ENCODE measurements at places on chromosomes 5 and 9.

- no peak for DNase-seq
Measured at GRCh38 chr5:61666064-61666621, 334.1 kb downstream of the ZSWIM6 start.

DNA sequence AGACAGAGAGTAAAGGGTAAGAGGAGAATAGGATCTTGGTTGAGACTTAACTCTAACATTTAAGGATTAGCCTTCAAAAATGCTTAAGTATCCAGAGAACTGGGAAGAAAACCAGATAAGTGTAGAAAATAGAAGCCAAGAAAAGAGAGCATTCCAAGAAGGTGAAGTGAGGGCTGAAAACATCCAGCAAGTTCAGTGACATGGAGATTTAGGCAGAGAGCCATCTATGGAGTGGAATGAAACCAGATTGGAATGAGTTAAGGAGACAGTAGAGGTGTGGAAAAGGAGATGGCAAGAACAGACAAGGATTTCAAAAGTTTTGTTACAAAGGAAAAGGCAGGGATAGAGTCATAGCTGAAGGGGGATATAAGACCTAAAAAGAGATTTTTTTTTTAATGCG, 188.1 kb downstream of the TRPM3 start:
- no peak for DNase-seq

GRCh38 chr5:74386571-74387334, 253.8 kb downstream of the ENC1 start:
- no peak for DNase-seq

GRCh38 chr5:148696187-148697036, 42.1 kb upstream of the HTR4 start:
- DNase-seq: no peak
